Tibial nerve (tissue), 4 donors: ENCODE measurements at places on chromosomes 11 and 22. TPM values are rescaled to one million over a fixed set of nuclear protein-coding genes. Genes with fewer than 3 reads are reported as not detected.

The MAPK8IP1 gene
- total RNA-seq: 263 TPM

The KDELR3 gene
- total RNA-seq: 10.1 TPM

The OR8G1 gene
- not detected for total RNA-seq

The SLC5A12 gene
- total RNA-seq: 0.90 TPM

The ZDHHC13 gene
- 5.2 TPM for total RNA-seq

The OR8B2 gene
- total RNA-seq: not detected

The CLCF1 gene
- total RNA-seq: 6.3 TPM

The KDM4E gene
- not detected for total RNA-seq

The DKK3 gene
- 270 TPM for total RNA-seq

The SCGB2A2 gene
- not detected for total RNA-seq

The CCDC87 gene
- 0.30 TPM for total RNA-seq

The TRIM49 gene
- total RNA-seq: not detected

The TRIM51 gene
- not detected for total RNA-seq

The OR51I1 gene
- total RNA-seq: not detected

The NCAM1 gene
- total RNA-seq: 70.8 TPM

The RAG1 gene
- 0.39 TPM for total RNA-seq

The FAM227A gene
- 3.3 TPM for total RNA-seq

The CLMP gene
- 98.6 TPM for total RNA-seq

The PHOX2A gene
- not detected for total RNA-seq

The PATE2 gene
- total RNA-seq: not detected

The RAPSN gene
- 6.7 TPM for total RNA-seq
